ENCODE measurements at places on chromosomes 3 and 15.

- no peak for DNase-seq
Measured at GRCh38 chr15:72281713-72282112, 9.4 kb upstream of the PARP6 start.

- DNase-seq = no peak
Measured at GRCh38 chr3:163983940-163984339, 1094.4 kb downstream of the SI start.

GRCh38 chr3:23592961-23593931 lies 212.5 kb upstream of the UBE2E1 start:
- no peak for DNase-seq

DNA sequence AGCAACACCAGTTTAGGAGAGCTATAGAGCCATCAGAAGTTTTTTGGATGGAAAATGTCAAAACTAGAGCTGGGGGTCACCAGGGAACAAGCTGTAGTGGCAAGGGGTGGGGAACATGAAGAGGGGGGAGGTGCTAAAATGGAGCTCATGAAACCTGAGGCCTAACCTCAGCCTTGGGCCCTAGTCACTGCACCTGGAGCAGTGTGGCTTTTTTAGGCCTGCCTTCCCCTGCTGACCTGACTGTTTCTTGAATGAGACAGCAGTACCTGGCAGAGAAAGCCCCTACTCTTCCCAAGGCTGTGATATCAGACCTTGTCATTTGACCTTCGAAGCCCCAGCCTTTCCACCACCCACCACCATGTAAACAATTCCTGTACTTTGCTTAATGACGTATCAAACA lies 383.5 kb downstream of the EPHB1 start:
- no peak for DNase-seq

DNA sequence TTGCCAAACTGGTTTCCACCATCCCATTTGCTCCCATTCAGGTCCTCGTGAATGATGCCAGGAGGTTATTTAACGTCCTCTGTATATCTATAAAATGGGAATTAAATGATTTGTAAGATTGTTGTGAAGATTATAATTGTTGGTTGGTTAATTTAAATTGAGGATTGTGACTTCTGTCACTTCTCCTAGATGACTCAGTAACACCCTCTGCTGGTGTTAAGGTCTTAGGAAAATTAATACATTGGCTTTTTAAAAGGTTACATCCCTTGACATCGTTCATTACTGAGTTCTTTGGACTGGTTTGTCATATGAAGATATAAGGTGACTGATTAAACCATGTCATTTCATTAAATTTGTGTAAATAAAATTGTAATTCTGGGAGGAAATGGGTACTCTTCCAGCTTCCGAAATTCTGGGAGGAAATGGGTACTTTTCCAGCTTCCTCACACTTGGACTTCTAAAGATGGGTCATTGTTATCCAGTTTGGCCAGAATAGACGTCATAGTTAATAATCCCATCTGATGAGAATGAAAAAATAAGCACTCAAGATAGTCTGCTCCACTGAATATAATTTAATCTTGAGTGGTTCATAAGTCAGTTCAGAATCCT lies 33.3 kb upstream of the PAQR5 start:
- DNase-seq = peak; percentile 49

DNA sequence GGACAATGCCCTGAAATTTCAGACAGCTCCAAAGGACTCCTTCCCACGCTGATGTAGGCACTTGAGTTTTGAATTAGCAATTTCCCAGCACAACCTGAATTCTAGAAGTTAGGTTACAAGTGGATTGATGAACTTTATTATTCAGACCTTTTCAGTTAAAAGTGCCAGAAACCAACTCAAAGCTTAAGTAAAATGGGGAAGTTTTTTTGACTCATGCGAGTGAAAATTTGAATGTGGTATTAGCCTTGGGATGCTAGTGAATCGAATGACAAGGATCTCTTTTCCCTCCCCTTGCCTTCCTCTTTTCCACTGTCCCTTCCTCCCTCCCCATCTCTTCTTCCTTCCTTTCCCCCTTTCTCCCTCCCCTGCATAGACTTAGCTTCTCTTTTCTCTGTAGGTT lies 295.1 kb upstream of the PROK2 start:
- peak; percentile 82 for DNase-seq

DNA sequence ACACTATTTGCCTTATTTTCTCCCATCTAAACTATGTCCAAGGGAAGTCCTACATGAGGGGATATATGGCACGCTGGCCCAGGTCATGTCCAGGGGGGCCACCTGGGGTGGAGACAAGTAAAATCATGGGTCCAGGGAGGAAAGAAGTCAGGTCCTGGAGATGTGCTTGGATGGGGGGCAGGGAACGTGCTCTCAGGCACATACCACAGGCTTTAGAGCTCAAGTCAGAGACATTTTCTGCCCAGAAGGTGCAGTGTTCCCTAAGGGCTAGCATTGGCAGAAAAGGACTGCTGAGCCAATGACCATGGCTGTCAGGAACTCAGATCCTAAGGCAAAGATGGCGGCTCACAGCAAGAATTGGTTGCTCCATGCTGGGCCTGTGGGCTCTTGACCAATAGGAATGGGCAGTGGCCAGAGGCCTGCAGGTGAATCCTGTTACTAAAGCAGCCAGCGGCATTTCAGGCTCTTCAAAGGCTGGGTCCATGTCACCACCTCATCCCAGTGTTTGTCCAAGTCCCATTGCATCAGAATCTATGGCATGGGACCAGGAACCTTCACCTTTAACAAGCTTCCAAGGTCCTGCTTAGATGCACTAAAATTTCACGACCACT lies 175.0 kb downstream of the RPLP1 start:
- DNase-seq = no peak

DNA sequence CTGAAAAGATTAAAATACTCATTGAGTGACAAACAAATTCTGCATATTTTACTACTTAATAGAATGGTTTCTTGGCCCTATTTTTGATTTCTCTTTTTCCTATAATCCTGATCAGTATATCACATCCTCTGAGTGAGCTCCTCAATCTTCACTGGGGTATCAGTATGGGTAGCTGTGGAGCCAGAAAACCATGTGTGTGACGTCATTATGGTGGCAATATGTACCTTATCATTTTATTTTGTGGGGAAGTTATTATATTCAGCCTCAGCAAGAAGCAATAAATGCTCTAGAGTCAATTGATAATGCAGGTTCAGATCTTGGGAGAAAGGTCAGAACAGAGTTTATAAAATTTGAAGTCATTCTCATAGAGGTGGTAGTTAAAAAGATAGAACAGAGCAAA lies 1135.7 kb upstream of the CADM2 start:
- DNase-seq = no peak

- no peak for DNase-seq
Measured at GRCh38 chr3:2765002-2765579, 345.1 kb downstream of the IL5RA start.

DNA sequence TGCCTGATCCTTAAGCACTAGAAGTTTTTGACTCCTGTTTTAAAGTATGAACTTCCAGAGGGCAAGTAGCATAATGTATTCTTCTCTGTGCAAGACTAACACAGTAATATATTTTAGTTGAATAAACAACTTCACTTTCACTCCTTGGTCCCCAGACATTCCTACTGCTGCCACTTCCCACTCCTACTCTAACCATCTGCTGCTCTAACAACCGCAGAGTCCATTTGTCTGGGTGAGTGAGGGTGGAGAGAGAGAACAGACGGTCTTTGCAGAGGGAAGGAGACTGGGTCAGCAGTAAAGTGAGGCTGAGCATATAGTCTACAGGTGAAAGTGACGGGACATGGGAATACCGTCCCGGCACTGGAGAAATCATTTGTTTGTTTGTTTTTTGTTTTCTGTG lies 301.0 kb upstream of the SLCO3A1 start:
- DNase-seq = no peak

DNA sequence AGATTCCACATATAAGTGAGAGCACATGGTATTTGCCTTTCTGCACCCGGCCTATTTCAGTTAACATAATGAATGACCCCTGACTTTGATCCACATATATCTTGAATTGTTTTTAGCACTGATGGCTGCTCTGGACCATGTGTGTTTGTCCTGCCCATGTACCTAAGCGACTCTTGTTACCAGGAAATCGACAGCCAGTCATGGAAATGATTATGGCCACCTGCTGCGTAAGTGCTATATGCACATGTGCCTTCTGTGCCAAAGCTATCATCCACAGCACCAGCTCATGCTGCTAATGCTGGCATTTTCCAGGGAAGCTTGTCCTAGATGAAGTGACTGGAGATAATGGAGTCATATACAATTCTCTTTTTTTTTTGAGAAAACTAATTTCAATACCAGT lies 103.7 kb downstream of the PEX5L start:
- no peak for DNase-seq

- DNase-seq = no peak
Measured at GRCh38 chr3:189771842-189772450, 140.8 kb downstream of the TP63 start.

DNA sequence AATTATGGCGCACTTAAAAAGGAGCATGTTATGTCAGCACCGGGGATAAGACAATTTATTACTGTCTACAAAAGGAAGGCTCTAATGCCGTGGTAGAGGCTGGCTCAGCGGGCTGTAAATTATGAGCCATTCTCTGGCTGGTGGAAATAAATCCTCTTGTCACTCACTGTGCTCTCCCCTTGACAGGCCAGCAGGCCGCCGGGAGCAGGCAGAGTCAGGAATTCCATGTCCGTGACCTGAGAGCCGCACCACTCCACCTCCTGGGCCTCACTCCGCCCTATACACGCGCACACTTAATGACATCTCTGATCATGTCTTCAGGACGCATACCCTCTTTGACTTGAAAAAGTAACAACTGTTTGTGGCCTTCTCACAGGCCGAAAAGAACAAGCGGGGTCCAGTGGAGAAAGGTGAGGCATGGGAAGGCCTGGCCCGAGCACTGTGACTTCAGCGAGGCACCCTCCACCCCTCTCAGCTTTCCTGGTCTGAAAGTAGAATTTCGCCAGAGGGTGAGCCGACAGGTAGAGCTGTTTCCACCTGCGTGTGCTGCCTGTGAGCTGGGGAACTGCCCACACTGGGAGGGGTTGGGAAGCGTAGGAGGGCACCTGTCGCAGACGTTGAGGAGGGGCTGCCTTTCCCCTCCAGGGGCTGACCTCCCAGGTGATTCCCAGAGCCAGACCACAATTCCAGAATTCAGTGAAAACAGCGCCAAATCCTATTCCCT lies 13.2 kb upstream of the PCSK6 start:
- no peak for DNase-seq

All from inflammatory macrophage treated with lipopolysaccharide for 4 hours (primary cell).